ENCODE measurements at places on chromosomes 5 and 9. TPM values are rescaled to one million over a fixed set of nuclear protein-coding genes. Genes with fewer than 3 reads are reported as not detected.

DNA sequence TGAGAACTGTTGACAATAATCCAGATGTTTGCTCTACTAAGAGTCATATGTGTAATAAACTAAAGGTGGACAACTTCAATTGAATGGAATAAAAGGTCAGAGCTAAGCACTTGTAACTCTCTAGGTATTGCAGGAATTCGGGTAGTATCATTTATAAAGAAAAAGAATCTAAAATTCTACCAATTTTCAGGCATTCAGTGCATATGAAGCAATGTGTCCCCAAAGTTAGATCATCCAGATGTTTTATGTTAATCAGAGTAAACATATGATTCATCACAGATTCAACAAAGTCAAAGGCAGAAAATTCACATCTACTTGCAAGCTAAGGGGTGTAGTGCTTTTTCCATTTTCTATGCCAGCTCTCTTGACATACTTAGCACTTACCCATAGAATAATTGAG, 477.1 kb downstream of the PDE4D start:
- DNase-seq, result peak; percentile 7

GRCh38 chr5:156178117-156178516, 148.8 kb upstream of the SGCD start:
- DNase-seq, result peak; percentile 23

- DNase-seq, result peak; percentile 13
These were observed 33.1 kb upstream of the HTR4 start for GRCh38 chr5:148687427-148687826.

DNA sequence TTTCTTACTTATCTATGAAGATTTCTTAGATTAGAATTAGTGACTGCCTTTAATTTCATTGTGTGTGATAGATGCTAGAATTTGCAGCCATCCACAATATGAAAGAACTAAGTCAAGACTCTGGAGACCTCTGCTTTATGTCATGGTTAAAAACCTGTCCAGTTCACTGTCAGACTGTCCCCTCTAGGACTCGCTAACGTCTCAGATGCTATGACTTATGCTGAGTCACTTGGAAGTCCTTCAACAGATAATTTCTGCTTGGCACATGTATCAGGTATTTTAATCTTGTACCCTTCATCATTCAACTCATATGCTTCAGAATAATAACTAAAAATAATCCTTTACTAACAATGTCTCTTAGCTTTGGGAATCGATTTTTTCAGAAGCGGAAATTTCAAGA, 230.5 kb upstream of the DMAC1 start:
- DNase-seq, result no peak

DNA sequence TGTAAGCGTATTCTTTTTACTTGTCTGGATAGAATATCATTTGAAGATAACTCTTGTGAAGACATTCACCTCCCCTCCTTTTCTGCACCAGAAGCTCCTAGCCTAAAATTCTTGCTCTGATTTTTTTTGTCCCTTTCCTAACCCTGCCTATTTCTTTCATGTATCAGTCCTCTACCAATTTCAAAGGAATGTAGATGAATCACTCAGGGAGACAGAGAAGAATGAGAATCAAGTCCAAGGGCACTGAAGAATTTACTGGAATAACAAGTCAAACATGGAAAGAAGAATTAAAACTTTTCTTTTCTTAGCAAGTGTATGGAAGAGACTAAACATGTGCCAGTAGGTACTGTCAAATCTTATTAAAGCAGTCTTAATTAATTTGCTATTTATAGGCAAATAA, 618.7 kb downstream of the DNAH5 start:
- DNase-seq, result no peak

DNA sequence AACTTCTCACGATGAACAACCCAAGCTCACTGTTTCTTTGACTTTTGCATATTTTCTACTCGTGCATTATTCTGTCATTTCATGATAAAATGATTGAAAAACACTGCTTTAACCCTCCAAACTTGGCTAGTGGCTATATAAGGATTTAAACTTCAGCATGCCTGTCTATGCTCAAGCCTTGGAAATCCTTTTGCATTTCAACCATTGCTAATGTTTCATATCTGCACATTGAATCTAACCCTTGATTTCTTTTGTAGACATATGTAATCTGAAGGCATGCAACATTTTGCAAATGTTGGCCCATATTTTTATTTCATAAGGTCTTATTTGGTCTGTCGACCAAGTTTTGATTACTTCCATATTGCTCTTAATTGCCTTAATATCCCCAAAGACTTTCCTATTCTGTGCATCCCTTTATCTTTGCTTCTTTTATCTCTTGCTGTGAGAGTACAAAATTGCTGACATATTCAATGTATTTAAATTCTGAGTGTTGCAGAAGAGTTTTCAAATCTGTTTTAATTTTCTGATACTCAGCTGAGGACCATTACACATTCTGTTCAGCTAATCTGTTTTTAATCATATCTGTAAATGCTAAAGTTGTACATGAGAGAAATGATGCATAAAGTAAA, 403.7 kb upstream of the ZNF608 start:
- no peak for DNase-seq

Gene OMD
- not detected for polyA plus RNA-seq

DNA sequence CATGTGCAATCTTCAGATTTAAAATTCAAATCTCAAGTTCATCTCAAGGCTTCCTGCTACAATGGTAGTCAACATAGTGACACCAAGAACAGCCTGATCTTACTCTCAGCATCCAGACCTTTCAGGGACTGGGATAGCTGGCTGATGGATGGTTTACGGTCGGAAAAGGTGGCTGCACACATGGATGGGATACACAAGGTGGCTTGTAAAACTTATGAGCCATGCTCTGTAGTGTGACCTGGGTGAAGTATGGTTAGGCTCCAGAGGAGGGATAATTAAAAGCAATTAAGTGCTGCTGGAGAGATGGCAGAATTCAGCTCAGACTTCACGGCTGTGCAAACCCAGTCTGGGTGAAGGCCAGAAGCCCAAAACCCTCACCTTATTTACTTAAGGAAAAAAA, 379.5 kb downstream of the NFIB start:
- no peak for DNase-seq

DNA sequence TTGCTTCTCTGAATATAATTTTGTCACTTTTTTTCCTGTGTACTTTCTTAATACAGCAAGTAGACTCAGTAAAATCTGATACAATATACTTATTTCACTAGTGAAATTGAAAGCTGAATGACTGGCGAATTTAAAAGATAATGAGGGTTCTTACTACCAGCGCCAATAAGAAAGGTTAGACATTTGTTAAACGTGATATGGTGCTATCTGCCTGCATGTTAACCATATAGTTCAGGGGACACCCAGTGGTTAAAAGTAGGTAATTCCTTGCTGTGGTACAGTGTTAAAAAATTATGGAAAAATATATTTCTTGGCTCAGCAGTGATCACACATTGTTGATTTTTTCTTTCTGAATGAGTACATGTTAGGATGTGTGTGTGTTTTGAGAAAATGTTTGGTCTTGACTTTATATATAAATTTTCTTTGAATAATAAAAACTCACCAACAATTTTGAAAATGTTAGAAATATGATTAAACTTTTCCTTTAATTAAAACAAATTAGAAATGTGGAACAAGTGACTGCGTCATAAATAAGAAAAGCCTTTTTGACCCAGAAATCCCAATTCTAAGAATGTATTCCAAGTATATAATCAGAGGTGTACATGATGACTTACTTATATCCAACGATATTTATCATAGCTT, 25.8 kb downstream of the CAST start:
- DNase-seq, result peak; percentile 76

DNA sequence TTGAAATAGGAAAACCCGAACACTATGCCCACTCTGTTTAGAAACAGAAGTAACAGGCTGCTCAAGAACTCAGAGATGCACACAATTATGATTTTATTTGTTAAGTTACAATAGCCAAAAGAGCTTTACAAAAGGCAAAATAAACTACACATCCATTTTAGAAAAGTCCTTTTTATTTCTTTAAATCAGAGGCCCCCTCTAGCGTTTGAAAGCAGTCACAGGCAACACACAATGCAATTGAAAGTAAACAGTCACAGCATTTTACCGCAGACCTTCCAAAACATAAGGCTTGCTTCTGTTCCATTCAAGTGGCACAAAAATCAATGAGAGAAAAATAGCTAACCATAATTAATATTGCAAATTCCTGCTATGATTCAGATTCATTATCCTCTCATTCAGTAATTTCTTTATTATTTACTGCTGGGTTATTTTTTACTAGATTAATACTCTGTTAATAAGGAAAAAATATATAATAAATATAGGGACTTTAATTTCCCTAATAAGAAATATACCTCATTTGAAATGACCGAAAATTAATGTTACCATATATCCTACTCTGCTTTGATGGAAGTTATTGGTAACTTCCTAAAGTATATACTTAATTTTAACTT, 78.3 kb downstream of the CEP120 start:
- DNase-seq, result peak; percentile 52

DNA sequence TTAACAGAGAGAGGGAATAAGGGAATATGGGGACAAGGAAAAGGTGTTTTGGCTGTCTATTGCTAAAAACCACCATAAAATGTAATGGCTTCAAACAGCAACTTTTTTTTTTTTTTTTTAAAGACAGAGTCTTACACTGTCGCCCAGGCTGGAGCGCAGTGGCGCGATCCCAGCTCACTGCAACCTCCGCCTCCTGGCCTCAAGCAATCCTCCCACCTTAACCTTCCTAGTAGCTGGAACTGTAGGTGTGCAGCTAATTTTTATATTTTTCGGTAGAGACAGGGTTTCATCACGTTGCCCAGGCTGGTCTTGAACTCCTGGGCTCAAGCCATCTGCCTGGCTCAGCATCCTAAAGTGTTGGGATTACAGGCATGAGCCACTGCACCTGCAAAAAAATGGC, 4.3 kb upstream of the SPATA24 start:
- DNase-seq, result no peak

DNA sequence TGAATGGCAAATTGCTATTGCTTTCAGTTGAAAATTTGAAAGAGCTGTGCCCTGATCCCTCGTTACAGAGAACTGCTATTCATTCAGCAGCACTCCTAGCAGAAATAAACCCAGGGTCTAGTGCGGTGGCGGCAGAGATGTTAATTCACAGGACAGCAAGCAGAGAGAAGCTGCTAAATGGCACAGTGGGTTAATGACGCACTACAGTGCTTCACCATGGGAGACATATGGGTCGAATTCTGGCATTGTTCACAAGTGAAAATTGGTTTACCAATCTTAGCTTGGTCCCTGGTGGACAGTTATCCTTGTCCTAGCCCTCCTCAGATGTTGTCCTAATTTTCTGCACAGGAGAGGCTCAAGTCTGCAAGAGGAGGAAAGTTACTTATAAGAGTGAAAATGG, 807.4 kb downstream of the TLE1 start:
- DNase-seq, result no peak

DNA sequence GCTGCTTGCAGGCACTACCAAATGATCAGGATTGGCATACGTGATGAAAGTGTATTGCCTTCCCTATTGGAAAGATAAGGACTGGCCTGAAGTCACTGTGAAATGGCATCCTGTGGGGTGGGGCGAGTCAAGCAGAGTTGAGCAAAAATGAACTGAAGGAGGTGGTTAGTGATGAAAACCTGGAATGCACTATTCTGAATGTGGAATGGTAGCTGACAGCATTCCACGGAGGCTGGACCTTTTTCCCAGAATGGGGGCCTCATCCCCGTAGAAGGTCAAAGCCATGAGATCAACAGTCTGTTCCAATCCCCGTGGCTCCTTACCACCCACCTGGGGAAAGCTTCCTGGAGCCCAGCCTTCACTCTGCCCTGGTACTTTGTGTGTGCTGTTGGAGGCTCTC, 37.7 kb downstream of the ASS1 start:
- no peak for DNase-seq

DNA sequence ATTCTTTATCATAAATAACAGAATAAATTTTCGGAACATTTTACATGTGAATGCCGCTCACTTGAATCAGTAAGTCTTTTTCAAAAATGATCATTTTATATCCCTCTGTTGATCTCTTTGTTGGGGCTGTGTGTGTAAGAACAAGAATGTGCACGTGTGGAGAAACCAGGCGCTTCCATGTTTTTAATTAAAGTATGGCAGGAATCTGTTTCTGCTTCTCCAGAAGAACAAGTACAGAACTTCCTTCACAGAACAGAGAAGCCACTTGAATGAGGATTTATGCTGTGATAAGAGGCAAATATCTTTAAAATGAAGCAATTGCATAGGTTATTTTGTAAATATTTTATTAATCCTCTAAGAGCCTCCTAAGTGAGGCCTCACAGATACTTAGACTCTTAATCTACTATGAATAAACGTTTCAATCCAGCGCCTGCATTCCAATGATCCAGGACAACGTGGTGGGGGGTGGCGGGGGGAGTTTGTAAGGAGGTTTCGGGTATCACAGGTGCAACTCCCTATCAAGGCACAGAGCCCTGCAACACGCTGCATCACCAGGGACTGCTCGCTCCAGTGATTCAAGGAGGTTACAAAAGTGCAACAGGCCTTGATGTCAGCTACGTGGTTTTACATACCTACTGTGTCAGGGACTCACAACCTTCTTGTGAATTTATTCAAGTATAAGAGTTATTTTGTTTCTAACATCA, 409.2 kb downstream of the BNC2 start:
- peak; percentile 35 for DNase-seq

Gene SCGB3A1
- not detected for polyA plus RNA-seq

DNA sequence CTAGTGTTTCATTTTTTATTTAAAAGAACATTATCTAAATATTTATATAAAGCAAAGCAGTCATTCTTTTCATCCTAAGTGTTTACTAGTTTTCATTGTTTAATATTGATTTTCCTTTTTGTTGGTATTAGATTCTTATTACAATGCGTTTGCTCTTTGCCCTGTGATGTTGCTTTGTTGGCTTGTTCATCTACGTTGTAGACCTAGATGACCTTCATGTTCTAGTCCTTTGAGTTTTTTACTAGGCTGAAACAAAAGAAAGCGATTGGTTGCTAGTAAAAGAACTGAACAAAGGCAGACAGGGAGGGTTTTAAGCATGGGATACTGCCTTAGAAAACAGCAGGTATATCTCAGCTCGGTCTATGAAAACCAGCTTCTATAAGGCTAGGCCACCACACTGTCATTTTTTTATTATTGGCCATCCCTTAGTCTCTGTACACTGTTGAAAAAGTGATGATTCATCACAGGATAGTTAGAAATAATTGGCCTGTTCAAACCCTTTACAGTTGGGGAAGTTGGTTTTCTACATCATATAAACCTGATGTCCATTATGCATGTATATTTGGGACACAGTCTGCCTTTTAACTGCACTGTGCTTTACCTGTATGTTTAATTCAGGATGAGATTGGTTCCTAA, 119.0 kb downstream of the ZCCHC7 start:
- no peak for DNase-seq

DNA sequence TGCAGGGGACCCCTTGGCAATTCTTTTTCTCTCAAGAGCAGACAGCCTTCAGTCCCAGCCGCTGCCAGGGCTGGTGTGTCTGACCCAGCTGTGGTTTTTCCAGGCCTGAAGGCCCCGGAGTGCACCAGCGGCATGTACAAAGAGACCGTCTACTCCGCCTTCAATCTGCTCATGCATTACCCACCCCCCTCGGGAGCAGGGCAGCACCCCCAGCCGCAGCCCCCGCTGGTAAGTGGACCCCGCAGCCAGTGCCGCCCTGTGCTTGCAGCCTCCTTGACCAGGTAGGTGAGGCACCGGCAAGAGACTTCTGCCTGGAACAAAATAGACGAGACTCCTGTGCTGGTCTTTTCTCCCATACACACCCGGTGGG, 1.3 kb downstream of the TCF7 start:
- no peak for DNase-seq

- DNase-seq, result no peak
These were observed 125.9 kb upstream of the MYO10 start for GRCh38 chr5:17061973-17062470.
